Lower lobe of right lung (tissue), 2 donors: ENCODE measurements at places on chromosomes 7 and 10. TPM values are rescaled to one million over a fixed set of nuclear protein-coding genes. Genes with fewer than 3 reads are reported as not detected.
A peak's percentile ranks its signal among the peaks of the same experiment; 100 is the strongest.

- no peak overlapping the region for H3K4me3 ChIP-seq
- no peak overlapping the region for H3K27ac ChIP-seq
- no peaks in the 10 kb centered on the region for H3K36me3 ChIP-seq
- H3K27me3 ChIP-seq, result no peaks in the 10 kb centered on the region
- no peak for DNase-seq
Measured at GRCh38 chr7:3753868-3754267, 452.8 kb downstream of the SDK1 start.

DNA sequence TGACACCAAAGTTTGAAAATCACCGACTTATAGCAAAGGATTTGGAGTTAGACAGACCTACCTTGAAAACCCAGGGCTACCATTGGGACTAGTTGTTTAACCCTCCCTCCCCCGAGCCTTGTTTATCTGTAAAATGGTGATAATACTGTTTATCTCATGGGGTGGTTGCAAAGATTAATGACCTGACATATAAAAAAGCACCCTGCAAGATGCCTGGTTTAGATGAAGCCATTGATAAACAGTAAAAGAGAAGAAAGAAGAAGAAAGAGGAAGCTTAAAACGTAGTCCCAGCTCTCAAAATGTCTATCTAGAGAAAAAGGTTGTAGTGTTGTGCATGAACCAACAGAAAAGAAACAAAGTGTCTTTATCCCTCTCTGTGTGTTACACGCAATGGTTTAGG lies 145.7 kb downstream of the FGFR2 start:
- no peak overlapping the region for H3K27ac ChIP-seq
- no peak overlapping the region for H3K4me3 ChIP-seq
- H3K27me3 ChIP-seq, result no peaks in the 10 kb centered on the region
- no peak for DNase-seq

DNA sequence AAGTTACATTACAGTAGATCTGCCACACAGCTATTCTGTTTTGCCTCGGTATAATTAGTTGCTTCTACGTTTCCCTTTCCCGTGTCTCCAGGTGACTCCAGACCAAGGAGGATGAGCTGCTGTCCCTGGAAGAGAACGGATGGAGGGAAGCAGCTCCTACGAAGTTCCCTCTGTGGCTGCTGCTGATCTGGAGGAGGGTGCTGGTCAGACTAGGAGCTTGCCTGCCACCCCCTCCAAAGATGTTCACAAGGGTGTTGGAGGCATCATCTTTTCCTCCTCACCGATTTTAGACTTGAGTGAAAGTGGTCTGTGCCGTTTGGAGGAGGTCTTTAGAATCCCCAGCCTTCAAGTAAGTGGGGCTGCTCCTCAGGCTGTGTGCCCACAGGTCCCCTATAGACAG lies 1.4 kb downstream of the LRRC27 start:
- DNase-seq, result no peak
- no peaks in the 10 kb centered on the region for H3K27me3 ChIP-seq
- peaks cover 58% of the 10 kb centered on the region for H3K4me1 ChIP-seq
- no peak overlapping the region for H3K4me3 ChIP-seq
- no peak overlapping the region for H3K27ac ChIP-seq

- H3K27ac ChIP-seq, result no peak overlapping the region
- no peaks in the 10 kb centered on the region for H3K27me3 ChIP-seq
- H3K4me1 ChIP-seq, result no peaks in the 10 kb centered on the region
- H3K4me3 ChIP-seq, result no peak overlapping the region
Measured at GRCh38 chr10:60953420-60953819, 9.4 kb upstream of the RHOBTB1 start.

GRCh38 chr10:52677086-52677485 lies 95.5 kb downstream of the MBL2 start:
- DNase-seq, result no peak
- H3K27me3 ChIP-seq, result no peaks in the 10 kb centered on the region
- no peak overlapping the region for H3K27ac ChIP-seq

GRCh38 chr7:155776606-155777005 lies 35.7 kb downstream of the SHH start:
- H3K4me1 ChIP-seq, result no peaks in the 10 kb centered on the region
- DNase-seq, result no peak
- no peak overlapping the region for H3K4me3 ChIP-seq
- peaks cover 87% of the 10 kb centered on the region for H3K36me3 ChIP-seq
- H3K27ac ChIP-seq, result no peak overlapping the region

GRCh38 chr10:101161494-101162299 lies 30.6 kb downstream of the TLX1 start:
- H3K4me3 ChIP-seq, result peak overlapping the region; percentile 30
- peaks cover 6% of the 10 kb centered on the region for H3K4me1 ChIP-seq
- no peaks in the 10 kb centered on the region for H3K36me3 ChIP-seq
- no peak overlapping the region for H3K27ac ChIP-seq
- peak; percentile 70 for DNase-seq

- no peak overlapping the region for H3K27ac ChIP-seq
- H3K4me3 ChIP-seq, result no peak overlapping the region
- no peaks in the 10 kb centered on the region for H3K4me1 ChIP-seq
- H3K27me3 ChIP-seq, result no peaks in the 10 kb centered on the region
Measured at GRCh38 chr10:123398180-123398591, 244.0 kb downstream of the BUB3 start.

GRCh38 chr10:98855403-98856189 lies 380.1 kb downstream of the HPSE2 start:
- no peaks in the 10 kb centered on the region for H3K4me1 ChIP-seq
- no peak for DNase-seq
- H3K4me3 ChIP-seq, result no peak overlapping the region
- H3K27ac ChIP-seq, result no peak overlapping the region
- H3K36me3 ChIP-seq, result no peaks in the 10 kb centered on the region

Gene SPDYE11
- total RNA-seq, result not detected

Gene NPC1L1
- total RNA-seq, result 0.21 TPM
